Choroid plexus epithelial cell (primary cell): ENCODE measurements at places on chromosomes 11 and 22.
A peak's percentile ranks its signal among the peaks of the same experiment; 100 is the strongest.

DNA sequence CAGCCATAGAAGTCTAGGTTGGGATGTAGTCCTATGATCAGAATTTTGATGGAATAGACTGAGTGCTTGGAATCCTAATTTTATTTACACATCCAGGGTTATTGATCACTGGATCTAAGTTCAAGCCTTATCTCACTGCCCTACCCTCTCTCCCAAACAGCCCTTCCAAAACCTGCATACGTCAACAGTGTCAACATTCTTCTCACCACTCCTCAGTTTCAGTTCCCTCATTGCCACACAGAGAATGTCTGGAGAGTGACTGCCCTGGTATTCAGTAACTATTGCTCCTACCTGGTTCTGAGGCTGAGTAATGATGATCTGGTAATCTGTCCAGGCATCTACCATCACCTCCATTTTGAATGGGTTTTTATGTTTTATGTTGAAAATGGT lies 60.0 kb downstream of the GLYATL1 start:
- no peak for DNase-seq

- peak; percentile 81 for DNase-seq
Observed at GRCh38 chr11:18617688-18618341, 16.3 kb downstream of the SPTY2D1 start.

GRCh38 chr22:44400763-44401060 lies 88.0 kb upstream of the SHISAL1 start:
- no peak for DNase-seq

DNA sequence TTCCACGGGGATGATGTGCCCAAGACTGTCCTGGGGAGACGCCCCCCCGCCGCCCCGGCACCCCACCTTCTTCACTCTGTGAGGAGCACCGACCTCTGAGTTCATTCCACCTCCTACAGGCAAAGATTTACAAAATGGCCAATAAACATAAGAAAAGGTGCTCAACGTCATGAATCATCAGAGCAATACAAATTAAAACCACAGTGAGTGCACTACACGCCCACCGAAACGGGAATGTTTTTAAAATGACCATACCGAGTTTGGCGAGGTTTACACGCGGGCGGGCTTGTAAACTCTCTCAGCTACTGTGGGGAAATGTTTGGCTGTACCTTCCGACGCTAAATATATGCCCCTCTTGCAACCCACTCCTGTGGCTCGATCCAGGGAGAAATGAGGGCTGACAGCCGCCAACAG lies 7.9 kb downstream of the NPTXR start:
- peak; percentile 19 for DNase-seq

DNA sequence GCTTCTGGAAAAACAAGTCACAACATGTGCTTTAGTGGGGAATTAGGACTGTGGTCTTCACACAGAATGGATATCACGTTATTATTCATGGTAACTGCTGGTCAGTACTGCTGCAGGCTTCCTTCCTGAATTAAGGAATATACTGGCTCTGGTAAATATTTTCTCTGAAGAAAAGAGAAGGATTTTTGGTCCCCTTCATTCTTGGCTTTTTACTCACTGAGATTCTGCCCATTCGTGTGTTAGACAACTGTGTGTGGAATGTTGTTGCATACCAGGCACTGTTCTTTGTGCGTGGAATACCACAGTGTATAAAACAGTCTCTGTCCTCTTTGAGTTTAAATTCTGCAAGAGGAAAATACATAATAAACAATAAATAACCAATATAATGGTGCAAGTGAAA lies 80.3 kb downstream of the ALX4 start:
- peak; percentile 48 for DNase-seq

- no peak for DNase-seq
Observed at GRCh38 chr11:15649371-15650104, 534.8 kb downstream of the INSC start.

- DNase-seq: no peak
Observed at GRCh38 chr11:69144316-69145049, 11.3 kb upstream of the SMIM38 start.

GRCh38 chr11:85827748-85828639 lies 17.1 kb upstream of the SYTL2 start:
- peak; percentile 87 for DNase-seq
